Activated CD4-positive, alpha-beta memory T cell treated with anti-CD3 and anti-CD28 coated beads, Interleukin-2, amount 10 ng/mL, durations not matched to agents 7 days and 5 days (primary cell): ENCODE measurements at places on chromosomes 7 and 10. TPM values are rescaled to one million over a fixed set of nuclear protein-coding genes. Genes with fewer than 3 reads are reported as not detected.

DNA sequence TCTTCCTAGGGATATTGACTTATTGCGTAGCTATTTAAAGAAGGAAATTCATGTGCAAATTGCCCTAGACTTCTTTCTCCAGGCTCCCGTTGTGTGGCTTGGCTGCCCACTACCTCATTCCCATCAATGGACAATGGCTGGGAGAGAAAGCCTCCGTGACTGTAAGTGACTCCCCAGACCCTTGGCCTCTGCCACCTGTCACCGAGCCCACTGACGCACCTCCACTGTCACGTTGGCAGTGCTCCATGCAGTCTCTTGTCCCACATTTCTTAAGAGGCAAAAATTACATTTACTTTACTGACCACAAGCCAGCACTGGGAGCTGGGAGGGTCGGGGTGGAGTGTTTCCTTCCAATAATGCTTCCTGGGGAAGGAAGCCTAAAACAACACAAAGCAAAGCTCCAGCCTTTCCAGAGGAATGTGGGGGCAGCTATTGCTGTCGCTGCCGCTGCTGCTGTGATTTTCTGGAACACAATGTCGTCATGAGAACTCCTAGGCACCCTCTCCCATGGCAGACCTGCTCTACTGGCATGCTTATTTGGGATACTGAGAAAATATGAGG, 89.7 kb upstream of the STEAP1B start:
- DNase-seq, result no peak

DNA sequence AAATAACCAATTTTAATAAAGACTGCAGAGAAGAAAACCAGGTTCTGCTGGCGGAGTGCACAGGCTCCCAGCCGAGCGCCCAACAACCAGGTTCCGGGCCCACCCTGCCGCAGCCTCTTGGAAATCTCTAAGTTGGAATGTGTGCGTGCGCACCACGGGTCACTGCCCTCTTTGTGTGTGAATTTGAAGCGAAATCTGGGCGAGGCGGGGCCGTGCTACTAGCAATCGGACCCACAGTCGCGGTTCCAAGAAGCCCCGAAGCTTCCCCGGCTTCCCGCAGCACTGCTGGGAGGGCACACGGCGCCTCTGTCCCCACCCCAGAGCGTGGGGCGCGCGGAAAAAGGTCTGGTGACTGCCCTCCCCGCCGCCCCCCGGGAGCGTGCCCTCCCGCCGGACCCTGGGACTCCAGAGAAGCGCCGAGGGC, 666 bp upstream of the MAP3K8 start:
- peak; percentile 63 for DNase-seq

DNA sequence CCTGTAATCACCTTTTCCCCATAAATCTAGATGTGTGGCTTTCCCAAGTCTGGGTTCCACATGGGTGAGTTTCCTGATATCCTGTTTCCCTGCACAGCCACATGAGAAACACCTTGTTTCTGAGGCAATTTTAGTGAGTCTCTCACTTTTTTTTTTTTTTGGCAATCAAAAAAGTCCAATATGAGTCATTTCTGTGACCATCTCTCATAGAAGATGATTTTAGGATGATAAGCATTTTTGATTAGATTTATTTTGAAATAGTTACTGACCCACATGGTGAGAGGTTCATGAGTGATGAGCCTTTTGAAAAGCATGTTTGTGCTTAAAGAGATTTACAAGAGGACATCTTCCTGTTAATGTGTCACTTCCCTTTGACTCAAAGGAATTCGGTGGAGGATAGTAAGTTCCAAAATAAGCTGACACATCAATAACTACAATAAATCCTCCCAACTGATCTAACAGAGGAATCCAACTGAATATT, 464.0 kb downstream of the INHBA start:
- no peak for DNase-seq

DNA sequence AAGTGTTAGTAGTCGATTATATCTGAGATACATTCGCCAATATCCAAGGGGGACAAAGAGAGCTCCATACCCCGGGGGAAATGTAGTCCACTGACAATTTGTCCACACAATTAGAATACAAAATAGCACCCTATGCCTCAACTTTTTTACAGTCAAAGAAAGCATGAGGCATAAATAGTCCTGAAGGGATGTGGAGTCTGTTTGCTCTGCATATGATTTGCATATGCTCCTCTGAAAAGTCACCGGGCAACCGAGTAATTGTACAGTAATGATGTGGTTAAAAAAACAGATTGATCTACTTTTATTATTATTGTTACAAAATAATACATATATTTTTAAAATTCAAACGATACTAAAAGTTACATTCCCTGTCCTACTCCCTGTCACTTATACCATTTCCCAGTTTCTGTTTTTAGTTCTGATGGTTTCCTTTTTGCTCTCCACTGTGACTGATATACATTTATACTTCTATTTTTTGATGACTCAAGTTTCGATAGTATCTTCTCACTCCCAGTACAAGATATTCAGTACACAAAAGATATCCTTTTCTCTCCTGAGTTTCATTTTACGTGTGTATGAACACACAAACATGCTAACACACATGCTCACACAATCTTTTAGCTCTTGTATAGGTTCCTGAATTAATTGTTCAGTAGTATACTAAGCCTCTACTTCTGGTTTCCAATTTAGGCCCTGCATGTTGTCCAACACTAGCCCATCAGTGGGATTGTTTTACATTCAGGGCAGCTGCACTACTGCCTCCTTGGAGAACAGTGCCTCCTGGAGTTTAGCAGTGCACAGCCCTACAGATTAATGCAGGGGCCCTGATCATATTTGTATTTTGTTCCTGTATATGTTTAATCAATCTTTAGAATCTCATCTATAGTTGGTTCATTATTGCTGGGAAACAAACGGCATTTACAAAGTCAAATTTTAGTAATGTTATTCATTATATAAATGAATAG, 130.9 kb downstream of the TES start:
- no peak for DNase-seq

- peak; percentile 23 for DNase-seq
Measured at GRCh38 chr10:120423431-120424197, 33.4 kb upstream of the PLPP4 start.

DNA sequence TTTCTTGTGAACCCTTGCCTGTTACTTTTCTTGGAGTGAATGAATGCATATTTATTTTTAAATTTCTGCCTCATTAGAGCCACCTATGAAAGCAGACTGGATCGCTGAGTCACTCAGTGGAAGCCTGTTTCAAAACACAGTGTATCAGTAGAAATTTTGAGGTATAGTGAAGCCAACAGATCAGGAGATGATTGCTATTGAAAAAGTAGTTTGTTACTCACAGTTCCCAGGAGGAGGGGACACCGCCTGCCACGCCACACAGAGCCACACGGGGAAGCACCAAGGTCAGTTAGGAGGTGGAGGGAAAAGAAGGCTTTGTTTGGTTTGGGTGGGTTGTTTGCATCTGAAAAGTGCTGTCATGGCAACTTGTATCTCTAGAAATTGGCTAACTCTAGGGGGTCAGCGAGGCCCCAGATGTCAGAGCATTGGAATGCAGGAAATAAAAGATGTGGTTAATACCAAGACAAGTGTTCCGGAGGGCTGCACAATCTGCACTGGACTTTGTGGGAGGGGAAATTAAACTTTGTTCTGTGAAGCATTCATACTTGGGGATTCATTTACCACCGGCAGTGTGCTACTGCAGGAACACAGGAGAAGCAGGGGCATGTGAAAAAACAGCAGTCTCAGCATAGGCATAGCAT, 106.4 kb upstream of the SDK1 start:
- DNase-seq, result no peak

- DNase-seq, result no peak
Measured at GRCh38 chr7:46179061-46179610, 258.1 kb upstream of the IGFBP3 start.

DNA sequence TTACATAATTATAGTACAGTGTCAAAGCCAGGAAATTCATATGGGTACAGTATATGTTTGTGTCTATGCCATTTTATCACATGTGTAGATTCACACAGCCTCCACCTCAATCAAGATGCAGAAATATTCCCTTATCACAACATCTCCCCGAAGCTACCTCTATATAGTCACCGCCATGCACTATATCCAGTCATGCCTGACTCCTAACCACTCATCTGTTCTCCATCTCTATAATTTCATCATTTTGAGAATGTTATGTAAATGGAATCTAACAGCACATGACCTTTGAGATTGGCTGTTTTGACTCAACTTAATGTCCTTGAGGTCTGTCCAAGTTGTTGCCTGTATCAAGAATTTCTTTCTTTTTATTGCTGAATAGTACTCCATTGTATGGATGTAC, 22.3 kb upstream of the SLC25A13 start:
- DNase-seq, result no peak

DNA sequence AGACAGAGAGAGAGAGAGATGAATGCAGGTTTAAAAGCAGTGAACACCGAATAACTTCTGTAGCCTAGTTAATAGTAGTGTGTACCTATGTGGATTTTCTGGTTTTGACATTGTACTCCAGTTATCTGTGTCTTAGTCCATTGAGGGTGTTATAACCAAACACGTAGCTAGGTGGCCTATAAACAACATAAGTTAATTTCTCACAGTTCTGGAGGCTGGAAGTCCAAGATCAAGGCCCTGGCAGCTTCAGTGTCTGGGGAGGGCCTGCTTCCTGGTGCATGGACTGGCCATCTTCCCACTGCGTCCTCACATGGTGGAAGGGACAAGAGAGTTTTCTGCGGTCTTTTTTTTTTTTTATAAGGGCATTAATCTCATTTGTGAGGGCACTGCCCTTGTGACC, 23.5 kb downstream of the AOC1 start:
- DNase-seq, result no peak

DNA sequence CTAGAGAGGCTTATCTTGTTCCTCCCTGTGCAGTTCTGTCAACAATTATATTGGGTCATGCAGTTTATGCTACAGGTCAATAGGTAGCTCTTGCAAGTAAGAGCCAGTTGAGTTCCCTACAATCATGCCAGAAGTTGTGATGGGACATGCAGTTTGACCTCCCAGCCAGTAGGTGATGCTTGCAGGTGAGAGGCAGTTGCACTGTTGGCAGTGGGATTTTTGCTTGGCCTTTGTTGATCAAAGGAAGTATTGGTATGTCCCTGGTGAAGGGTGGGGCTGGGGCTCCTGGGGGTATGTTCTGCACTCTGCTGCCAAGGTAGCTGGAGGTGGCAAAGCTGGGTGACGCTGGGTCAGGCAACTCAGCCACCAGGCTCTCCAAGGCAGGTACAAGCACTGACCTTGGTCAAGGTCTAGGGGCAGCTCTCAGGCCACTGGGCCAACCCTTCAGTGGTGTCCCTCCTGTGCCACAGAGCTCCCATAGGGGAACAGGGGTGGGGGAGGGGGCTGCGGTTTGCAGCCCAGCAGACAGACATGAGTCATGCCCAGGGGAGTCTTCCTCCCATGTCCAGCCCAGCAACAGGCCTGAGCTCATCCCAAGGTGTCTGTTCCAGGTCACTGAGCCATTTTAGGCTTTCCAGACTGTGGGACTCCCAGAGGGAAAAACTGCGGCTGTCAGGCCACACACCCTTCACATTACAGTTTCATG, 43.3 kb downstream of the MEOX2 start:
- no peak for DNase-seq

DNA sequence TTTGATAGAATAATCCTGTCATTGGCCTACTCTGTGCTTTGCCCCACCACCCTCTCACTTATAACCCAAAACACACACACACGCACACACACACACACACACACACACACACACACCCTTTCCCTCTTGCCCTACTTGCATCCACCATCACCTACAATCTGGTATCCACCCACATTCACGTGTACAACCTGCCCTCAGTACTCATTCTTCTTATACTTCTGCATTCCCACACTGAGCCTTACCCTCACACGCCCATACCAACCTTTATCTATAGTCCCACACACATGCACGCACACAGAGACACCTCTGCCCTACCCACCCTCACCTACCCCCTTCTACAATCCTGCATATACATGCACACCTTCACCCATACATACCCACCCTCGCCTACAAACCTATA, 10.8 kb upstream of the SRI start:
- DNase-seq, result no peak

- peak; percentile 12 for DNase-seq
Measured at GRCh38 chr7:44313621-44314031, 11.8 kb downstream of the CAMK2B start.

- DNase-seq, result peak; percentile 16
Measured at GRCh38 chr10:6035101-6035834, 26.9 kb downstream of the IL2RA start.

- DNase-seq, result no peak
Measured at GRCh38 chr10:110045772-110046171, 38.0 kb downstream of the ADD3 start.

DNA sequence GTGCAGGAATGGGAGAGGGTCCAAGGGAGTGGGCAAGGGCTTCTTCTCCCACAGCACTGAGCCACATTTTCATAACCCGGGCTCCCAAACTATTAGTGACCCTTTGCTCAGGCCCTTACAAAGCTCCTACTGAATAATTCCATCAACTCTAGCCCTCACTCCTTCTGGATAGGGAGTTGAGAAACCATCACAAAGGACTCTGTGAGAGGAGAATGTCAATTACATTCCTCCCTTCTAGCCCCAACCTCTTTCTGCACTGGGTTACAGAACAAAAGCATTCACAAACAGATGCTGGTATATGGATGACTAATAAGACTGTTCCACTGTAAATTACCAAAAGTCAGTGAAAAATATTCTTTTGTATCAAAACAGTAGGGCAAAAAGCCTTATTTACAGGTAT, 203.7 kb downstream of the SORCS1 start:
- DNase-seq, result no peak

DNA sequence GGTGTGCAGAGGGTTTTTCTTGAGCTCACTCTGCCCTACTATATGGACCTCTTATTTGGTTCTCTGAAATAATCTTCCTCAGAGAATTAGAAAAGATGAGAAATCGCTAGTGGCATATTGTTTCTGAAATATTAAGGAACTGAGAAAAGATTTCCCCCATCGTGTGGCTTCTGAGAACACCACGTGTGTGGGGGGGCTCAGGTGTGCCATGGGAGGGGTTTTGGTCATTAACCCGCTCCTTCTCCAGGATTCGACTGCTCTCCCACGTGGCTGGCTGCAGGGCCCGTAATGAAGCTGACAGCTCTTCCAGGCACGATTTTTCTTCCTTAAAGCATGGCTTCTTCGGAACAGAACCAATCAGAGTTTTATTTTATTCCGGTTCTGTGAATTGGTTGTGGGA, 67.7 kb downstream of the XRCC2 start:
- DNase-seq, result no peak

DNA sequence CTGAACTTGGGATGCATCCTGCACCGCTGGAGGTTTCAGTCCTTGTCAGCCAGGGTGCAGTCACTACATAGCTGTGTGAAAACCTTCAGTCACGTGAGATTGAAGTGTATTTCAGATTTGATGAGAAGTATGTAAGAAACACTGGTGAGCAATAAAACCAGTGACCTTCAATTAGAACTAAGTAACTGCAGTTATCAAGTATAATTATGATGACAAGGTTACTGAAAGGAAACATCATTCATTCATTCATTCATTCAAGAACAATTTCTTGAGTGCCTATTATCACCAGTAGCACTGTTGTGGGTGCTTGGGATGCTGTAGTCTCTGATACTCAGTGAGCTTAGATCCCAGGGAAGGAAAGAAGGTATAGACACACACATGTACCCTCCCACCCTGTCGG, 33.6 kb downstream of the RHEB start:
- DNase-seq, result no peak

GRCh38 chr7:1926908-1927306, 256.8 kb downstream of the ELFN1 start:
- DNase-seq, result no peak

The MNX1 gene
- total RNA-seq, result not detected

The DMTF1 gene
- 95.3 TPM for total RNA-seq

The SEM1 gene
- total RNA-seq, result 40.5 TPM

The SVOPL gene
- total RNA-seq, result not detected

The ANXA8 gene
- 0.78 TPM for total RNA-seq

The CASTOR2 gene
- 3.0 TPM for total RNA-seq

The GPC2 gene
- total RNA-seq, result 3.8 TPM

The ERVW-1 gene
- total RNA-seq, result not detected

The CHST3 gene
- 0.05 TPM for total RNA-seq

The OR2A1 gene
- total RNA-seq, result 0.05 TPM

The ECD gene
- total RNA-seq, result 28.5 TPM

The GDF2 gene
- not detected for total RNA-seq
